ENCODE measurements at places on chromosomes 7 and 10. TPM values are rescaled to one million over a fixed set of nuclear protein-coding genes. Genes with fewer than 3 reads are reported as not detected.

DNA sequence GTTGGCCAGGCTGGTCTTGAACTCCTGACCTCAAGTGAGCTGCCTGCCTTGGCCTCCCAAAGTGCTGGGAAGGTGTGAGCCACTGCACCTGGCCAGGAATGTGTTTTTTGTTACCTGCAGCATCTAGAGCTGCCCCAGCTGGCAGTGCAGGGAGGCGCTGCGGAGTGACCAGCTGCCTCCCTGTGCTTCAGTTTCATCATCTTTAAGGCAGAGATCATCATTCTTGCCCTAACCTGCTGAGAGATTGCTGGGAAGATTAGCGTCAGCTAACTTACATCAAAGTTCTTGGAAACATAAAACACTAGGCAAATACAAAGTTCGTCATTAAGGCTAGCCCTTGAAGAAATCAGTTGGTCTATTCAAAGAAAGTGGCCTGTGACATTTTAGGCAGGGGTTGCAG is 2.3 kb downstream of the ZNF282 start:
- no peak for DNase-seq
- H3K27me3 ChIP-seq: no peaks in the 10 kb centered on the region
- no peaks in the 10 kb centered on the region for H3K36me3 ChIP-seq
- H3K4me3 ChIP-seq: no peak overlapping the region

DNA sequence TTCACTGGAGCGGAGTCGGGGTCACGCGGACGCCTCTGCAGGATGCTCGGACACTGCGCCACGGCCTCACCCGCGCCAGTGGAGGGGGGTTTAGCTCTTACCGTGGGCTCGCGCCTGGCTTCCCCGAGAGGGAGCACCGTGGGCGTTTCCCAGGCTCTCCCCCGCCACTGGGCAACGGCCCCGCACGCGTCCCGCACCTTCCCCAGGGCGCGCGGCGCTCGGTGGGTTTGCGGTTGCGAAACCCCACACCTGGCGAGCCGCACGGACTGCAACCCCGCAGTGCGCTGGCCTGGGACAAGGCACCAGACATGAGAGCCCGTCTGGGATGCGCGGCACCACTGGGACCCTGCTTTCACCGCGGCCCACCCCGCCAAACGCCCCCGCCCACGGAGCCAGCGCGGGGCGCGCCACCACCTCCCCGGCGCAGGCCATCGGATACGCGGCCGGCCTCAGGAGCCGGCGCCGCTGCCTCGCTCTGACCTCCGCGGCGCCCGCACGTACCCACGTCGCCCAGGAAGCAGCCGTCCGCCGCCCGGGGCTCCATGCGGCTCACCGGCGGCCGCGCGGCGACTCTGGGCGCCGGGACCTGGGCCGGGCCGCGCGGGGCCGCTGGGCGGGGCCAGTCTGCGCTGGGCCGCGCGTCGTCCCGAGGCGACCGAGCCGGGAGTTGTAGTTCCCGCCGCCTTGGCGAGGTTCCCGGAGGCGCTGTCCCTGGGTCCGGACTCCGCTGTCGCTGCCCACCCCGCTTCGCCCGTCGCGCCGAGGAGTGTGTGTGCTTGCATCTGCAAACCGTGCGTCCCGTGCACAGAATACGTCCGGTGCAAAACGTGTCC is at the start of gene ASB13:
TSS of gene ASB13 (minus strand) at position 588 of the 833 bp plus-strand sequence. CDS start at position 544, 44 bp downstream.
- no peaks in the 10 kb centered on the region for H3K36me3 ChIP-seq
- peak within 1 kb of the TSS; percentile 92 for H3K4me3 ChIP-seq
- no peaks in the 10 kb centered on the region for H3K27me3 ChIP-seq

DNA sequence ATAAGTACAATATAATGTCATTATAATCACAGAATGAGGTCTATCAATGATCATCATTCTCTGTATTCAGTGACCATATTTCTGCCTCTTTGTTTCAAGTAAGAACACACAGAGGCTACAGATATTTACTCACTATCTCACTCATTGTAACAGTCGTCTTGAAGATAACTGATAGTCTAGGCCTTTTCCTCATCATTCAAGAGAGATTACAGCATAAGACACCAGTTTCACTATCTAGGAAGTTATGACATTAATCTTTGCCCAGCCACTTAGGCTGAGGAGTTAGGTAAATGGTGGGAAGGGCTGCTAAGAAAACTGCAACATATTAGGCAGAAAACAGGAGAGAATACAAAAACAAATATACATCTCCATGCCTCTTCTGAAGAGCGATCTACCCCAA is 125.3 kb downstream of the CHCHD3 start:
- no peaks in the 10 kb centered on the region for H3K27me3 ChIP-seq
- no peaks in the 10 kb centered on the region for H3K36me3 ChIP-seq
- DNase-seq: no peak
- H3K4me3 ChIP-seq: no peak overlapping the region

DNA sequence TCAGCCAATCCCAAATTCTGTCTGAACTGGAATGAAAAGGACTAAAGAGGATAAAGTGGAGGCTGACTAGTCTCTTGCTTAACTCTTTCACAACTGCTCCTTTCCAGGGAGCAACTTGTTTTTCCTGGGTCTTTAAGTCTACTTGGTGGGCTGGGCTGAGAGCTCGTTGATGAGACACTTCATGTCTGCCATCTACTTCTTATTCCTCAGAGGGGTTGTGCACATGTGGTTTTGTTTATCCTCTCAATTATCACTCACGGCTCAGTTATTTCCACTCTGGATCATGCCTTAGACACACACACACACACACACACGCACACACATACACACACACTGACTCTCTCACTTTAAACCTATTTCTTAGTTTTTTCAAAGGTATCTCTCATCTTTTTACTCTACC is 298.6 kb upstream of the MTPN start:
- no peak for DNase-seq
- no peaks in the 10 kb centered on the region for H3K4me1 ChIP-seq
- no peak overlapping the region for H3K4me3 ChIP-seq
- no peak overlapping the region for H3K27ac ChIP-seq

GRCh38 chr10:3874990-3875841 is 90.2 kb upstream of the KLF6 start:
- H3K4me3 ChIP-seq: no peak overlapping the region
- no peaks in the 10 kb centered on the region for H3K36me3 ChIP-seq
- no peak for DNase-seq

- H3K27ac ChIP-seq: no peak overlapping the region
- no peak overlapping the region for H3K4me3 ChIP-seq
- no peaks in the 10 kb centered on the region for H3K27me3 ChIP-seq
- no peak for DNase-seq
These were observed 72.1 kb downstream of the SEM1 start for GRCh38 chr7:96637522-96637921.

GRCh38 chr10:126576336-126576735 is 94.2 kb downstream of the C10orf90 start:
- no peaks in the 10 kb centered on the region for H3K27me3 ChIP-seq
- no peak overlapping the region for H3K27ac ChIP-seq
- H3K36me3 ChIP-seq: no peaks in the 10 kb centered on the region
- H3K4me3 ChIP-seq: no peak overlapping the region
- DNase-seq: no peak

DNA sequence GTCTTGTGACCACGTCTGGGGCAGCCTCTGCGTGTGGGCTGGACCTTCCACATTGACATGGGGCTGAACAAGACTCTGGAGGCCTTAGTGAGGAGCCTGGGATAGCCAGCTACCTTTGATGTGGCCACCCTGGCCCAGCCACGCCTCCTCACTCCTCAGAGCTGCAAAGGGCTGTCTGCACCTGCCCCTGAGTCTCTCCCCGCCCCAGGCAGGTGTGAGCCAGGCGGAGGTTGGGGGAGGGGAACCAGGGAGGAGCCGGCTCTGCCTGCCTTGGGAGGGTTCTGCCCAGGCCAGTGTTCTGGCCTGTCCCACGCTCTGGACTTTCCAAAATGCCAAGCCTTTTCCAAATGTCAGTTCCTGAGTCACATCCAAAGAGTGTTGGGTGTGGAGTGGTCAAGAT is 72.2 kb downstream of the GTF2IRD1 start:
- no peaks in the 10 kb centered on the region for H3K36me3 ChIP-seq
- H3K27ac ChIP-seq: no peak overlapping the region
- no peaks in the 10 kb centered on the region for H3K4me1 ChIP-seq
- DNase-seq: no peak

PRKAR2B gene
- total RNA-seq: 4.3 TPM

GPRIN2 gene
- total RNA-seq: 20.2 TPM

ASZ1 gene
- total RNA-seq: not detected

CDHR1 gene
- 0.38 TPM for total RNA-seq

MMRN2 gene
- 20.6 TPM for total RNA-seq

HMX2 gene
- not detected for total RNA-seq

PLEKHS1 gene
- total RNA-seq: 4.7 TPM

SFRP5 gene
- total RNA-seq: 1.9 TPM

All from left lung (tissue), 14 donors.